ENCODE measurements at places on chromosomes 3 and 15. TPM values are rescaled to one million over a fixed set of nuclear protein-coding genes. Genes with fewer than 3 reads are reported as not detected.

DNA sequence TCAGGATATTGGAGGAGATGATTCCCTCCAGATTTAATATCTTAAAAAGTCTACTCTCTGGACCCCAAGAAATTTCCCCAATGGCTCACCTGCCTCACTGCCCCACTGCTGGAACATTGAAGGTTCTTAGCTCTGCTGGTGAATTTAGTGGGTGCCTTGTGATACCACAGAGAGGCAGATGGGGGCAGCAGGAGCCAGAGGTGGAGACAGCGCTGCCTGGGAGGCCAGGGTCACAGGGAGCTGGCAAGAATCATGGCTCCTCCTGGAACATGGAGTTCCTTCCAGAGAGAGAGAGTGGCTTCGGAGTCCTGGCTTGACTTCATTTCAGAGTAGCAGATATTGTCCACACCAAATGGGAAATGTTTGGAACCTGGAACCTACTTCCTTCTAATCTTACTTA is 263.5 kb upstream of the CFAP20DC start:
- DNase-seq: no peak

DNA sequence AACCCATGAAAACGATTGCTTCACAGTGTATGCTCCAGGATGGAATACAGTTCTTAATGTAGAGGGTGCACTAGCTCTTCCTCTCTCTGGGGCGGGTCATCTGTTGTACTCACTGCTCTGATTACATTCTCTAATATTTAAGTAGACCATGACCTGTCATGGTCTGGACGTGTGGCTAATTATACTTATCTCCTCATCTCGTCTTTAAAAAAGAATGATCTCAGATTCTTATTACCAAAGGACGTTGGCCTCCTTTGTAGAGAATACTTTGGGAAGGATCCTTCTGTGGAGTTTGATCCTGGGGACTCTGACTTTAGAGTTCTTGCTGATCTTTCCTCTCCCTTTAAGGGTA is 48.4 kb upstream of the TRAK1 start:
- DNase-seq: no peak

DNA sequence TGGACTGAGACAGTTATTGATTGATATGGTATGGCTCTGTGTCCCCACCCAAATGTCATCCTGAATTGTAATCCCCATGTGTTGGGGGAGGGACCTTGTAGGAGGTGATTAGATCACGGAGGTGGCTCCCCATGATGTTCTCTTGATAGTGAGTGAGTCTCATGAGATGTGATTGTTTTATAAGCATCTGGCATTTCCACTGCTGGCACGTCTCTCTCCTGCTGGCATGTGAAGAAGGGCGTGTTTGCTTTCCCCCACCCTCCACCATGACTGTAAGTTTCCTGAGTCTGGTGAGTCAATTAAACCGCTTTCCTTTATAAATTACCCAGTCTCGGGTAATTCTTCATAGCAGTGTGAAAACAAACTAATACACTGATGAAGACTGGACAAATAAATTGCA is 105.6 kb upstream of the MELTF start:
- no peak for DNase-seq

DNA sequence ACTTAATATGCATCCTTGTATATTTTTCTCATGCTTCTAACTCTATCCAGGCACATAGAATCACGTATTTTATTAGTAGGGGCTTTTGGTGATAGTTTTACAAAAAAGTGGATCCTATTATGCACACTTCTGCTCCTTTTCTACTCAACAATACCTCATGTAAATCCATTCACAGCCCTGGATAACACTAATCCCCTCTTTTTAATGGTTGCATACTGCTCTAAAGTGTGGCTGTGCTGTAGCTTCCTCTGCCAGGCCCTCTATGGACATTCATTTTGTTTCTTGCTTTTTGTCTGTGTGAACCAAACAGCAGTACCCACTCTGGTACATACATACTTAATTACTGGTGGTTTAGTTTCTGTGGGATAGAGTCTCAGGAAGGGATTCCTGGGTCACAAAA is 51.3 kb upstream of the SCAANT1 start:
- no peak for DNase-seq

- DNase-seq: no peak
These were observed 189.2 kb upstream of the SETMAR start for GRCh38 chr3:4113811-4114522.

- DNase-seq: no peak
These were observed 14.5 kb downstream of the ZNF609 start for GRCh38 chr15:64474846-64475245.

- no peak for DNase-seq
These were observed 159.5 kb downstream of the TIGIT start for GRCh38 chr3:114453361-114453780.

DNA sequence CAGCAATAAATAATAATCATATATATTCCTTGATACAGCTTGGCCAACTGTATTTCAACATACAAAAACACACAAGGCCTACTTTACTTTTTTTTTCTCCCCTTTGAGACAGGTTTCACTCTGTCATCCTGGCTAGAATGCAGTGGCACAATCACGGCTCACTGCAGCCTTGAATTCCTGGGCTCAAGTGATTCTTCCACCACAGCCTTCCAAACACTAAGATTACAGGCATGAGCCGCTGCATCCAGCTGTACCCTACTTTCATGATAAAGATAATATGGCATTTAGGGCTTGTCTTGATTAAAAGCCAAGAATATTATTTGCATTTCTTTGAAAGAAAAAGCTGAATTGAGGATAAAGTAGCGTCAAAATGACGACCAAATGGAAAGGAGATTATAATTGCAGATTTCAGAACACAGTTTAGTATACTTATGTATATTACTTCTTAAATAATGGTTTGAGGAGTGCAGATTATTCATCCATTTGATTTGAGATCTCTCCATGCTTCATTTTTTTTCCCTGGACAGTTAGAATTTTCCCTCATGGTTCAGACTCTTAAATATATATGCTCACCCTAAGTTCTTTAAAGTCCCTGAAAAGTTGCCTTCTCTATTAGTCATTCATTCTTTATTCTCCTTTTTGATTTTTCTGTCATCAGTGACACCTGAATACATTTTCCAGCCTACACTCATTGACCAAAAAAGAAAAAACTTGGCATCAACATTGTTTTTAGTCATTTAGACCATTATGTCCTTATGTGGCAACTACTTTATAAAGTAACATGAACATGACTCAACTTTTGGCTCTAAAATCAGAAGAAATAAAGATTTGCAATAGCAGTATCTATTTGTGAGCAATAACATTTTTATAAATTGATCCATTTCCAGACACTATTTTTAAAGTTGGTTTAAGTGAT is 48.5 kb upstream of the MLF1 start:
- DNase-seq: no peak

DNA sequence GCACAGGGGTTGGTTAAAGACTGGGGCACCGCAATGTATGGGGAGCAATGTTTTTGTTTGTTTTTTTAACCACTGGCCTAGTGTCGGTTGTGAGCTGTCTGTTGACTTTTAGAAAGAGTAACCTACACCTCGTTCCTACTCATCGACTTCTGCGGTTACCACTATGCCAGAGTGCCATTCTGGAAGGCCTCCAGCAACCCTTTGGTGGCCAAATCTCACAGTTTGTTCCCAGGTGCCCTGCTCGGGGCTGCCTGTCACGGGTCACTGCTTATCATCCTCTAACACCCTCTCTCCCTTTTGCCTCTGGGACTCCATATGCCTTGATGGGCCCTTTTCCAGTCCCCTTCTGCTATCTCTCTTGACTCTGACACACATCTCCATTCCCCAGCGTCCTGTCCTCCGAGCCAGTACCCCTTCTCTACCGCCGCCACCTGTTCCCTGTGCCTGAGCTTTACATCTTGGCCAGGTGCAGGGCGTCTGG is 290.4 kb upstream of the C2CD4B start:
- DNase-seq: no peak

DNA sequence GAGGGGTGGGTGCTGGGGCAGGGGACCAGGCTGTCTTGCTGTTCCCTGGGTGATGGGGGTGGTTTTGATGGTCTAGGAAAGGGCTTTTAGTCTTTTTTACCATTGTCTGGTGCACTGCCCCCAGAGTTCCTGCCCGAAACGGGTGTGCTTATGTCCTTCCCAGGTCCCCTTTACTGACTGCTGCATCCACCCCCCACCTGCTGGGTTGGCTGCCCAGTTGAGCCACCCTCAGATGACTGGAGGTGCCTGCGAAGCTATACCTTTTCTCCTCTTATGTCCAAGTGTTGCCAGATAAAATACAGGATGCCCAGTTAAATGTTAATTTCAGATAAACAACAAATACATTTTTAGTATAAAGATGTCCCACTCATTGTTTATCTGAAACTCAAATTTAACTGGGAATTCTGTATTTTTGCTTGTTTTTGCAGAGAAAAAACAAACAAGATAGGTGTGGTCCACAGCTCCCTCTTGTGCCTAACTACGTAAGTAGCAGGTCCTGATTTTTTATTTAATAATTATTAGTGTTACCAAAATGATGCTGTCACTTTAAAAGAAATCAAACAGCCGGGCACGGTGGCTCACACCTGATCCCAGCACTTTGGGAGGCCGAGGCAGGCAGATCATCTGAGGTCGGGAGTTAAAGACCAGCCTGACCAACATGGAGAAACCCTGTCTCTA is 6.1 kb upstream of the RPP14 start:
- no peak for DNase-seq

- DNase-seq: no peak
These were observed 47.1 kb downstream of the CMTM7 start for GRCh38 chr3:32438596-32439344.

- DNase-seq: no peak
These were observed 204.6 kb upstream of the CFAP20DC start for GRCh38 chr3:59254433-59254832.

DNA sequence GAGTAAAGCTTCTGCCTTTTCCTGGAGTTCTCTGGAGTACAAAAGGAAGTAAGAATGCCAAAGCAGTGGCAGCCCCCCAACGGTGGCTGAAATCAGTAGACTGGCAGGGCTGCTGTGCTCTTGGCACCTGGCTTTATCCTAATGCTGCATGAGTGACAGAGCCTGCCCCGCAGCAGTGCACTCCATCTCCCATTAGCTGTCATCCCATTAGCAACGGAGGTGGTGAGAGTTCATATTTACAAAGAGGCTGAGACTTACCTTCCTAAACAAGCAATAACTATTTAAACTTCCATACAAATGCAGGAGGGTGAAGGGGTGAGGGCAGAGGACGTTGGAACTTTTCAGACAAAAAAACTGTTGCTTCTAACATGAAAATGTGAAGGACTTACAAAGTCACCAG is 51.9 kb downstream of the SERPINI1 start:
- no peak for DNase-seq

DNA sequence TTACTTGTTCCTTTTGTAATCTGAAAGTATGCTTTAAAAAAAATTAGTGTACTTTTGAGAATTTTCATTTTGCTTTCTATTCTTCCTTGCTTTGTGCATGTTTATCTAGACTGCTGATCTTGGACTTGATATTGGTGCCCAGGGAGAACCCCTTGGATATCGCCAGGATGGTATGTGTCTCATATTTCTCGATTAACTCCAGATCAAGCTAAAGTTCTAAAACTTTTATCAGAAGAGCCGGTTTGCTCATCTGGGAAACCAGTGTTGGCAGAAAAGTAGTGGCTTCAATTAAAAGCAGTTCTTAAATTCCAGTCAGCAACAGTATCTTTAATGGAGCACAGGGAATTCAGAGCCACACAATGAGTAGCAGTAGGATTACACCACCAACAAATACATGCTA is 38.6 kb downstream of the CTNNB1 start:
- DNase-seq: no peak

DNA sequence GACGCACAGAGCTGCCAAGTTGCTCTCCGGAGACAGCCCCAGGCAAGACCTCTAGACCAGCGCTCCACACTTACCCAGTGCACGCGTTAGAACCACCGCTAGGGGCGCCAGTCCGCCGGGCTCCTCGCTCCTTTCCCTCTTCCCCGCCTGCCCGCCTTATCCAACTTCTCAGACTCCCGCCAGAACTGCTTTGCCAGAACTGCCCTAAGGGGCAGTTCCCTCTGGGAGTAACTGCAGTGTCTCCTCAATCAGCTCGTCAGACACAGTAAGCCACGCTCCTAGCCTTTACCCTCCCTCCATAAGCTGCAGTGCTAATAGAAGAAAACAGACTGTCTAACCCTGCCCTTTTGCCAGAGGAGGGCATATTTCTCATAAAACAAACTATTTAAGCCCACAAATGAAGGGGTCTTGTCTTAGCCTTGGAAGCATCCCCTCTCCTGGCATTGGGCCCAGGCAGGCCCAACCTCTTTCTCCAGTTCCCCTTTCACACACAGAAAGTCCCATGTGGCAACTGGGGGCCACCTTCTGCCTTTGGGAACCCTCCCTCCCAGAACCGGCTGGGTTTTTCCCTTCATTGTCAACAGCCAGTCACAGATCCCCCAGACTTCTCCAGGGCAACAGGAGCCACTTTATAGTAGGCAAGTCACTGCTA is 3.7 kb downstream of the BMF start:
- DNase-seq: peak; percentile 96

GRCh38 chr3:157532529-157533297 is 29.5 kb upstream of the VEPH1 start:
- no peak for DNase-seq

DNA sequence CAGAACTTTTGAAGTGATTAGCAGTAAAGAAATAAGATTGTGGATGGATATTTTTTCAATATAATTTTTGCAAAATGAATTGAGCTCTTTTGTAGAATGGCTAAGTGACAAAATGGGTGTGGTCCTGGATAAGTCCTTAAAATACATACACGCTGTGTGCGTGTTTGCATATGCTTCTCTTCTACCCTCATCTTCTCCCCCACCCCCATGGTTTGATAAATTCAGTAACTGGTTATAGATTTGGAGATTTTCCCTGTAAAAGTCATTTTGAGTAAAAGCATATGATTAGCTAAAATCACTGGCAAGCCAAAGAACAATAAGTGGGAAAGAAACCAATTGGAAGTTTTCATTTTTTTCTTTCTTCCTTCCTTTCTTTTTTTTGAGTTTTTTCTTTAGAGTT is 453.9 kb upstream of the MDFIC2 start:
- no peak for DNase-seq

GRCh38 chr15:96066852-96067495 is 263.5 kb upstream of the NR2F2 start:
- DNase-seq: no peak

The SLC28A1 gene
- not detected for total RNA-seq

The ALDH1L1 gene
- total RNA-seq: 27.4 TPM

The TRIM71 gene
- not detected for total RNA-seq

The ELL3 gene
- total RNA-seq: 22.8 TPM

The MELTF gene
- 10.7 TPM for total RNA-seq

The ATXN7 gene
- 41.5 TPM for total RNA-seq

The TRIM69 gene
- total RNA-seq: 21.5 TPM

The DUOXA1 gene
- total RNA-seq: 1.6 TPM

The SLC51A gene
- total RNA-seq: 135 TPM

The MCCC1 gene
- 36.5 TPM for total RNA-seq

The ANKDD1A gene
- total RNA-seq: 1.6 TPM
